Ecto neural progenitor cell (in vitro differentiated cells): ENCODE measurements at places on chromosomes 3 and 15.
A peak's percentile ranks its signal among the peaks of the same experiment; 100 is the strongest.

DNA sequence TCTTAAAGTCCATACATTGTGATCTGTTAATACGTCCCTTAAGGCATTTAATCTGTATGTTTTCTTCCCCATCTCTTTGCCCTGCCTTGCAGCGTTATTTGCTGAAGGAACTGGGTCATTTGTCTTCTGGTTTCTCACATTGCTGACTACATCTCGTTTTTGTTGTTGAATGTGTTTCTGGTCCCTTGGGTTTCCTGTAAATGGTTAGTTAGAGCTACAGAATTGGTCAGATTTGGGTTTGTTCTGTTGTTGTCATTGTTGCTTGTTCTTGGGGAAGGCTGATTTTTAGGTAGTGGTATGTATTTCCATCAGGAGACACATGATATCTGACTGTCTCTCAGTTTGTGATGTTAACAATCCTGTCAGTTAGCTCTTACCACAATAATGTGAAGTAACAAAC, 27.0 kb upstream of the ITPKA start:
- DNase-seq: no peak

DNA sequence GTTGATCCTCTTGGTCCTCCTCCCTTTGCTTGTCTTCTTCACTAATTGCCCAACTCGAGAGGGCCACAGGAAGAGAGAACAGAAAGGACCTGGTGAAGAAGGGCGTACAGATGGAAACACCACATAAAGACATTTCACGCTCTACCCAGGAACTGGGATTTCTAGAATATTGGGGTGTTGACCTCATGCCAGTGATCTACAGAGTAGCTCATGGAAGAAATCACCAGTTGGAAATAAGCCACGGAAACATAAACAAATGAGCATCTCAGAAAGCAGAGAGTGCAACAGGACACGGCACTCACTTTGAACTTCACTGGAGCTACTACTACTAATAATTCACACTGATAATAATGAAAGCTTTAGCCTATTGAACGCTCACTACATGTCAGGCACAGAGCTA, 84.6 kb upstream of the ARHGEF3 start:
- no peak for DNase-seq

DNA sequence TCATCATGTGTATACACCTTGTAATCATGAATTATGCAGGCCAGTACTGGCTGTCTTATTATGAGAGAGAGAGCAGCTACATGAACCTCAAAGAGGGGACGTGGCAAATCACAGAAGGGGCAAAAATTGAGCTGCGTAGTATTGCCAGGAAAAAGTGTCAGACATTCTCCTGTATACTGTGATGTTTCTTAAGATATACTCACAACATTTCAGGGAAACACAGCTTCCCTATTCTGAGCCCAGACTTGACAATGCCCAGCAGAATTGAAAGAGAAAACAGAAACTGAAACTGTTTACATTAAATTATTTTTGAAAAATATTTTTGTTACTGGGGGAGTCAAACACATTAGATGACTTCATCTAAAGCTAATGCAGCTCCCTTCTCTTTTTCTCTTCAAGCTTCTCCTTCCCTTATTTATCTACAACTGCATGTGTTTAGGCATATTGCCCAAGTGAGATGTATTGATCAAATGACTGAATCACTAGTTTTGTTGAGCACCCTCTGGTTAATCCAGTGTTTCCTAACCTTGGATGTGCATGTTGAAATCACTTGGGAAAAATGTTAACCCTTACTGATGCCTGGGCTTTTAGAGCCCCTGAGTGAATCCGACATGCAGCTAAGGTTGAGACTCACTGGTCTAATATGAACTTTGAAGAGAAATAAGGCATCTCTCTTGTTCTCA, 39.5 kb downstream of the CADPS start:
- no peak for DNase-seq

- DNase-seq: no peak
Observed at GRCh38 chr15:74442604-74443003, 8.8 kb upstream of the SEMA7A start.

DNA sequence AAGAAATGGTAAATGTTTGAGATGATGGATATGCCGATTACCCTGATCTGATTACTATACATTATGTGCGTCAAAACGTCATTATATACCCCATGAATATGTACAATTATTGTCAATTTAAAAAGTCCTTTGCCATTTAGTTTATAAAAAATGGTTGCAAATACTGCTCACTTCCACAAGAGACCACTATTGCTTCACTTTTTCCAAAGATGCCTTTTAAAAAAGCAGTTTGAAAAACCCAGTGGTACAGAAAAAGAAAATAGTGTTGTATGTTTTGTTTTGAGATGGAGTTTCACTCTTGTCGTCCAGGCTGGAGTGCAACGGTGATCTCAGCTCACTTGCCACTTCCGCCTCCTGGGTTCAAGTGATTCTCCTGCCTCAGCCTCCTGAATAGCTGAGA, 39.3 kb downstream of the EDEM1 start:
- DNase-seq: no peak

DNA sequence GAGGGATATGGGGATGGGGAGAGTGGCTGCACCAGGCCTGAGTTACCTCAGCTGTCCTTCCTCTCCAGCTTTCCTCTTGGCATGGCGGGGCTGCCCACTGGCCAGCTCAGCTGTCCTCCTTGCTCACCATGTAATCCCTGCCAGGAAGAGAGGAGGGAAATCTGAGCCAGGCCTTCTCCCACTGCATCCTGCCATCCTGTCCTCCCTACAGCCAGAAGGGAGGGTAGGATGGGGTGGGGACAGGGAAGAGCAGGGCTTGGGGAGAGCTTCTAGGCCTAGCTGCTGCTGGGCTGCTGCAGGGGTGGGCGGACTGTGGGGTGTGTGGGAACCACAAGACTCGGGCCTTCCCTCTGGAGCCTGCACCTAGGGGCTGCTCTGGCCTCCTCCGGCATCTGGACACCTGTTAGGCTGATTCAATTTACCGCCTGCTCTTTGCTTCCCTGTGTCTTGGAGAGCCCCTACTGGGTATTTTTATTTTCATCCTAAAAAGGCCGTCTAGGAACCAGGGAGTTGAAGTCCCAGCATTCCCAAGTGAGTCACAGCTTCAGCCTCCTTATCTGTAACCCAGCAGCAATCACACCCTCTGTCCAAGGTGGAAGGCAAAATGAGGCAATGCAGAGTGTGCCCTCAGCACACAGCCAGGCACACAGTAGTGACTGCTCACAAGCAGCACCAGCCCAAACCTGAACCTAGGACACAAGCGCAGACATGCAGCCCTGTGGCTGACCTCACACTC, 13.1 kb upstream of the KY start:
- DNase-seq: no peak

DNA sequence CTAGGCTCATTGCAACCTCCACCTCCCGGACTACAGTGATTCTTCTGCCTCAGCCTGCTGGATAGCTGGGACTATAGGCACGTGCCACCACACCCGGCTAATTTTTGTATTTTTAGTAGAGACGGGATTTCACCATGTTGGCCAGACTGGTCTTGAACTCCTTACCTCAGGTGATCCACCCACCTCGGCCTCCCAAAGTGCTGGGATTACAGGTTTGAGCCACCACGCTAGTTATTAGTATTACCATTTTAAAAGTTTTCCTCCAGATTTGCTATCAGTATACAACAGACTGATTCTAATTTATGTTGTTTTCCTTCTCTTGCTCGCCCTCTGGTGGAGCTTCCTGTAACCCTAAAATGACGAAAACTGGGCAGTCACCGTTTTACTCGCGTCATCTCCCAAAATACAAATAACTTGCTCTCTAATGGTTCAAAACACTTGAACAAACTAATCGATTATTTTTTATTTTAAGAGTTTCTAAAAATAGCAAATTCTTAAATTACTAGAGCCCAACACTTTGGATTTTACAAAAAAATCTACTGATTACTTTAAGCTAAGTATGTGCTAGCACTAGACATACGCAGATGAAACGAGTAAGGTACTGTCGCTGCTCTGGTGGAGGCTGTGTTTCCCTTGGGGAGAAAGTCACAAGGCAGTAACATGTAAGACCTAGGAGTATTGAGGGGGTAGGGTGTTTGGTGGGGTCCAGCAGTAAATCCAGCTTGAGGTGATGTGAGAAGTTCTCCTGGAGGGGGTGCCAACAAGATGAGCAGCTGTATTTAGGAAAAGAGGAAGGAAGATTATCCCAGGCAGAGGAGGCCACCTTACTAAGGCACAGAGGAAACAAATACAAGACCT, 203.3 kb downstream of the MBNL1 start:
- no peak for DNase-seq

GRCh38 chr15:65856821-65857455, 12.4 kb upstream of the RAB11A start:
- DNase-seq: peak; percentile 64

DNA sequence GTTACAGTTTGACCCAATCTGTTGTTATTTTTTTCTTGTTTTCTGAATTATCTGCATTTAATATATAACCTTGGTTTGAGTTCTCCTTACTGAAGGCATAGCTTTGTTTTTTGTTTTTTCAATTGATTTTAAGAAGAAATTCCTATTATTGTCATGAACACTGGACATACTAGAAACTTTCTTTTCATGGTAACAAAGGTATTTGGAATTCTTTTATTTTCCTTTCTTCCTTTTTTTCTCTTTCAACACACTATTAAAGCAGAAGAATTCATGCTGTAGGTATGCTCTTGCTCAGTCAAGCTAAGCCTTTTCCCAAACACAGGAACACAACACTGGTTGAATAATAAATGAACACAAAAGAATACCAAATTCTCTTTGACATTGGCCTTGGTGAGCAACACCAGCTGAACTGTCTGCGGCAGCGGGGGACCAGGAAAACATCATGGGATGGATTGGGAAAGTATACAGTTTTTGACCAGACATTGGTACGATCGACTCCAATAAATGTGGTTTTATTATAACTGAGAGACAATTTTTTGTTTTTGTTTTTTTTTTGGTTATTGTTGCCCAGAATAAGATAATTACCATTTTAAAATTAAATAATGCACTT, 23.1 kb downstream of the U2SURP start:
- DNase-seq: no peak

- no peak for DNase-seq
Observed at GRCh38 chr15:33154351-33155166, 40.0 kb downstream of the FMN1 start.

DNA sequence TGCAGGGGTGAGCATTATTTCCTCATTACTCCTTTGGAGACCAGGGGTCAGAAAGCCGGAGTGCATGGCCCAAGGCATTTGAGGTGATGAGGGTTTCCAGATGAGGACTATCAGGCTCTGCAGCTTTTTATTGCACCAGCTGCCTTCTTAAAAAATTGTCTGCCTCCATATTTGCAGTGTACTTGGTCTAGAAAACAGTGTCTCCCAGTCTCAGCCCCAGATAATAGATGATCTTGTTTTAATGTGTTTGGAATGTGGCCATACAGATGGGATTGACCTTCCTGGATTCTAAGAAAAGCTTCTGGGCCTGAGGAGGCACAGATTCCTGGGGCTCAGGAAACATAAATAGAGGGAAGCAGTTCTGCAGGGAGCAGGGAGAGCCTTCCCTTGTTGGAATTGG, 123.3 kb downstream of the GABRG3 start:
- no peak for DNase-seq

GRCh38 chr3:15204005-15204404, 2.0 kb upstream of the CAPN7 start:
- no peak for DNase-seq

DNA sequence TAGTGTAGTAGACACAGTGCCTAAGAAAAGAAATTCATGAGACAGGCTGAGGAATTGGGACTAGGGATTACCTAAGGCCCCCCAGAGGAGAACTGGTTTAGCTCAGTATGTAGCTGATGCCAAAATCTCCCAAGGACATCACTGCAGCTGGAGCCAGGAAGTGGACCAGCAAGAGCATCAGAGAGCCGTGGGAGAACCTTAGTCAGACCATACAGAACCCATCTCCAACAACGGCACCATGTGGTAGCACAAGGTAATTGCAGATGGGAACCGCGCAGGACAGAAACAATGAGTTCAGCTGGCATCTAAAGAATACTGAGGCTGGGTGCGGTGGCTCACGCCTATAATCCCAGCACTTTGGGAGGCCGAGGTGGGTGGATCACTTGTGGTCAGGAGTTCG, 81.7 kb downstream of the WNT5A start:
- peak; percentile 61 for DNase-seq

- DNase-seq: no peak
Observed at GRCh38 chr3:146387566-146387965, 81.8 kb downstream of the PLSCR2 start.

DNA sequence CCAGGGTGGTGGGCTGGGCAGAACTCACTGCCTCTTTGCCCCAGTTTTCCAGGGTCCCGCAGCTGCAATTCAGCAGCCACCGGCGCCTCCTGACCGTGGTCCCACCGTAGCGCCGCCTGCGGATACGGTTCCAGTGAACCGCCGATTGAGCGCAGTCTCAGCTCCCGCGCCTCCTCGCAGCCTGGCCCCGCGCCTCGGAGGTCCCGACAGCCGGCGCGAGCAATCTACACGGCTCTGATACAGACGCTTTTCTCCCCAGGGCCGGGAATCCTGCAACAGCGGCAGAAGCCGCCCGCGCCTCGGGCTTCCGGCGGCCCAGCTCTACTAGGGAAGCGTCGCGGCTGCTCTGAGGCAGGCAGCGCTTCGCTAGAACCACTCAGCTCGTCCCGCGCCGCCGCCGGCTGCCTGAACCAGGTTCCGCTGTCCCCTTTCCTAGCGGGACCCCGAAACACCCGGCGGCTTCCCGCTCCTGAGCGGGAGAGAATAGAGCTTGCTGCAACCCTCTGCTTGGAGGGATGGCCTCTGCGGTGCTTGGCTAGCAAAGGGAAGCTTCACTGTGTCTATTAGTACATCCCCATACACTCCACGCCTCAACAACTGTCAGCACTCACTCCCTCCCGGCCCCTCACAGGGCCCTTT, 3.1 kb downstream of the FOXL2NB start:
- peak; percentile 75 for DNase-seq

DNA sequence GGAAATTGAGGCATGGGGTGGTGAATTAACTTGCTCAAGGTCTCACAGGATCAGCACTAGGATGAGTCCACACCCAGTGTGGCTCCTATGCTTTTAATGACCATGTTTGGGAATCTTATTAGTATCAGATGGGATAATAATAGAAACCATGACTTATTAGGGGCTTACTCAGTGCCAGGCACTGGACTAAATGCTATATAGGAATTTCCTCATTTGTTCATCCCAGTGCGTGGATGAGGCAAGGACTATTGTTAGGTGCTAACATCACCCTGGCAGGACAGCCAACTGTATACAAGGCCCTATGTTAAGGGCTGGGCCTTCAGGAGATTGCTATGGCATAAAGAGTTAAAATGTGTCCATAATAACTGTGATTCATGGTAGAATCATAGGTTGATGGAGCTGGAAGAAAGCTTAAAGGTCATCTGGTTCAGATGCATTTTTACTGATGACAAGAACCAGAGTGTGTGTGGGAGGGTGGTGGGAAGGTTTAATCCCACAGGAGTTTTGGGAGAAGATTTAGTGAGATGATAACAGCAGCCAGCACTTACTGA, 4.7 kb upstream of the FEM1B start:
- no peak for DNase-seq

DNA sequence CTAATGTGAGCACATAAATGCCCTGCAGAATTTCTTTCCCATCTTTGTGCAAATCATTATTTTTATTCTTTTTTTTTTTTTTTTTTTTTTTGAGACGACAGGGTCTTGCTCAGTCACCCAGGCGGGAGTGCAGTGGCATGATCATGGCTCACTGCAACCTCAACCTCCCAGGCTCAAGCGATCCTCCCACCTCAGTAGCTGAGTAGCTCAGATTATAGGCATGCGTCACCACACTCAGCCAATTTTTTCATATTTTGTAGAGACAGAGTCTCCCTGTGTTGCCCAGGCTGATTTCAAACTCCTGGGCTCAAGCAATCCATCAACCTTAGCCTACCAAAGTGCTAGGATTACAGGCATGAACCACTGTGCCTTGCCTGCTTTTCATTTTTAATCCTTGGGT, 22.9 kb downstream of the DAG1 start:
- no peak for DNase-seq
